Spinal cord (tissue), 10 donors: ENCODE measurements at places on chromosomes 6 and 20.

DNA sequence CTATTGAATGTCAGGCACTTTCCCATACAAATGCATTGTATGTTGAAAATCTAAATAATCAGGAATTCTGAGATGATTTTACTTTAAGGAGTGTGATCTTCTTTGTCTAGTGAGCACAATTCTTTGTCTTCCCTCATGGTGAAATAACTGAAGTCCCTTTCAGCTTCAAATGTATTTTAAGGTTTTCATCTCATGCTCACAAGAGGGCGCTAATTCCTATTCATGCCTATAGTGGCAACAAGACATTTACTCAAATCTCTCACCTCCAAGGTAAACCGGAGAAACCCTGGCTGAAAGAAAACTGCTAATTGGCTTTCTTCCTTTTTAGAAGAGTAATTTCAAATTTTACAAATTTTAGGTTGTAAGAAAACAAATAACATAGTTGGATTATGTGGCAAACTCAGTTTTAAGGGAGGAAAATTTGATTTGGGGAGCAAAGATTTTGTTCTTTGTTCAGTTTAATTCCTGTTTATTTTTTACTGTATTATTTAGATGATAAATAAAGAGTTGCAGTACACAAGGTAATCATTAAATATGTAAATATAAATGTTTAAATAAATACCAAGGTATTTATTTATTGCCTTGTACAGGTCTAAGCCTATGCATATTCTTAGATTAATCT is 69.1 kb downstream of the SLC35F1 start:
- DNase-seq = peak; percentile 53

GRCh38 chr6:51854876-51855275 is 232.5 kb downstream of the PKHD1 start:
- no peak for DNase-seq

DNA sequence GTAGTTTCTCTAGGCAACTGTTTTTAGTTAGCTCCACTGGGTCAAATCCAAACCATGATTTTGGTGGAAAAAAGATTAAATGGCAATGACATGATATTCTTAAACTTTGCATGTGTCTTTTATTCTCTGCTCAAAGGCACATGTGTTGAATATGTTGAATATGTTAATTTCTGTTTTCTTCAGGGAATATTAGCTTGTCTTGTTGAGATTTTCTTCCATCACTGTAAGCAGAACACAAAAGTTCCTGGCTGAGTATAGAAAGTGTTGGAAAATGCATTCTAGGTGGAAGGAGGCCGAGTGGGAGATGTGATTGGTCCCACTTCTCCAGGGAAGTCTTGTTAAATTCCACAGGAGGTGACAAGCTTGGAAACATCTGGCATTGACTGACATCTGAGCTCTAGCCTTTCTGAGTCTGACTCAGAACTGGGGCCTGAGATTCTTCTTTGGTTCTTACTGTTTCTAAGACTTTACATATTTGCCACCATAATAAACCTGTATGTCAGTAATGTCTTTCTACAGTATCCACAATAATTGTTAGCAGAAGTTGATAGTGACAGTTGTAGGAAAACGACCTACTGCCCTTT is 81.1 kb downstream of the LAMA4 start:
- no peak for DNase-seq

DNA sequence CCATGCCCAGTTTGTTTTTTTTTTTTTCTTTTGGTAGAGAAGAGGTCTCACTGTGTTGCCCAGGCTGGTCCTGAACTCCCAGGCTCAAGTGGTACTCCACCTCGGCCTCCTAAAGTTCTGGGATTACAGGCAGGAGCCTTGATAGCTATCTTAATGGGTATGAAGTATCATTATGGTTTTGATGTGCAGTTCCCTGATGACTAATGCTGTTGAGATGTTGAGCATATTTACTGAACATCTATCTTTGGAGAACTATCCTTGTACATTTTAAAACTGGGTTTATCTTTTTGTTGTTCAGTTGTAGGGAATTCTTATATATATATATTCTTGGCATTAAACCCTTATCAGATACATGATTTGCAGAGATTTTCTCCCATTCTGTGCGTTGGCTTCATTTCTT is 21.4 kb upstream of the MYL9 start:
- no peak for DNase-seq

DNA sequence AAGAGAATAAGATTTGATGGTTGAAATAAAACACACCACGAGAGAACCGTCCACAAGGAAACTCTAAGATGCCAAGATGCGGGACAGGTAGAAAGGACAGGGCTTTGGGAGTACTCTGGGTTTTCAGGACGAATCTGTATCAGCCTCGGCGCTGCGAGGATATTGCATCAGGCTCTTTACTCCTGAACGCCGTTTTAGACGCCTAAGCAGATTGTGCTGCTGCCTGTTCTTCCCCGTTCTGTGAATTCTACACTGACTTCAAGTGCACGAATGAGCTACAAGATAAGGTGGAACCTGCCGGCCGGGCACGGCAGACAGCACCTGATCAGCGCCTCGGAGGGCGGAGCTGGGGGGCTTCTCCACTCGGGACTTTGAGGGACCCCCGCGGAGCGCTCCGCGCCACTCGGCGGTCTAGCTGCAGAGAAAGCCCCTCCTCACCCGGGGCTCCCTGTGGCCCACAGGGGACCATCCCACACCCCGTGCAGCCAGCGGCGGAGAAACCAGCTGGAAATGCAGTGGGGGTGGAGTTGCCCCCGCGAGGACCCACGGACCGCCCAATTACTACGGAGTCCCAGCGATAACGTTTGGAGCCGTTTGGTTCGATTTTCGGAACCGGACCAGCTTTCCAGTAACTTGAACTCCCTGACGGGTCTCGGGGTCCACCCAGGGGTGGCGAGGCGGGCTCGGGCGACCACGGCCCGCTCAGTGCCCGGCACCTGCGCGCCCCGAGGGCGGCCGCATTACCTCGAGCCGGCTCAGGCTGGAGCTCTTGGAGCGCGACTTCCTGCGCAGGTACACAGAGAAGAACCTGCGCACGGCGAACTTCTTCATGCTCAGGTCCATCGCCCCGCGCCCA is 646 bp downstream of the RPS6KA2 start:
- peak; percentile 60 for DNase-seq

- no peak for DNase-seq
These were observed 7.0 kb upstream of the UBE2J1 start for GRCh38 chr6:89359561-89359960.

DNA sequence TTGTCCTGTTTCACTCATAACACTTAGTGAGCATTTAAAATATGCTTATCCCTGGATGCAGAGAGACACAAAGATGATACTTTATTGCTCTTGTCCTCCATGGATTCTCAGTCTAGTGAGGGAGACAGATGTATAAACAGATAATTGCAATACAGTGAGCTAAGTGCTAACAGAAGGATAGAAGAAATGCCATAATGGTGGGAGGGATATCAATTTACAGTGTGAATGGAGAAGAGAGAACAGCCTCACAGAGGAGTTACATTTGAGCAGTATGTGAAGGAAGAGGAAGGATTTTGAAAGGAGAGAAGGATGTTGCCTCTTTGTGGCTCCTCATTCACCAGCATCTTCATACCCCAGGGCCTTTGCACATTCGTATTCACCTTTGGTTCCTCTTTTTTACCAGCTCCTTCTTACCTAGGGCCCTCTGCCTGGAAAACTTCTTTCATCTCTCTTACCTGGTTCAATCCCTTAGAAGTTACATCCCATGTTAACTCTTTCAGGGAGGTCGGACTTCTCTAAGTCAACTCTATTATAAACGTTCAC is 341.7 kb downstream of the PRL start:
- DNase-seq = no peak

- DNase-seq = no peak
These were observed 33.1 kb upstream of the CDYL start for GRCh38 chr6:4743062-4743461.

DNA sequence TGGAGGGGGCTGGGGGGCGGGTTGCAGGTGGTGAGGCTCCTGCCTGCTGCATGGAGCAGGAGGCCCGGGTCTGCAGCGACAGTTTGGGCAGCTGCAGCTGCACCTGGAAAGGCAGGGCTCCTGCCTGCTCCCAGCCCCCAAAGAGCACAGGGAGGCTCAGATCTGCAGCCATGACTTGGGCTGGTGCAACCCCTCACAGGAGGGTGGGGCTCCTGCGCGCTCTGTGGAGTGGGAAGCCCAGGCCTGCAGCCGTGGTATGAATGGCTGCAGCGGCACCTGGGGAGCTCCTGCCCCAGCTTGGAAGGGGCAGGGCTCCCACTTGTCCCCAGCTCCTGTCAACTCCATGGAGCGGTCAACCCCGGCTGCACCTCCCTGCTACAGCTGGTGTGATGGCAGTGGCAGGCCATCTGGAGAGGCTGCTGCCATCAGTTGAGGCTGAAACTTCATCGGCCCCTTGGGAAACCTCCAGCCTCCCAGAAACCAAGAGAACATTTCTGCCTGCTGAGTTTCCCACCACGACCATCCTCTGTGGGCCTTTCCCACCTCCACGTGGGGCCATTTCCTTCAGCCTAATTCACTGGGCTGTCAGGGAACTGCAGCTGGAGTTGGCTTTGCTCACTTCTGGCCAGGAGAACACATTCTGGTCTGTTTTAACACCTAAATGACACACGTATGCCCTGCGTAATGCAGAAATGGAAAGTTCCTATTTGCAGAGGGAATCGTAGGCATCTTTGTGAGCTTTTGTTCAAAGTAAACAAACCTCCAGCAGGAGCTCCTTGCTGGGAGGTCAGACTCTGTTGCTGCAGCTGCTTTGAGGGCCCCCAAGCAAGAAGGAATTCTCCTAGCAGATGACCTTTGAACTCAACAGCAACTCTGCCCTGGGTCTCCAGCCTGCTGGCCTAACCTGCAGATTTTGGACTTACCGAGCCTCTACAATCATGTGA is 429.0 kb downstream of the PREX1 start:
- DNase-seq = no peak

DNA sequence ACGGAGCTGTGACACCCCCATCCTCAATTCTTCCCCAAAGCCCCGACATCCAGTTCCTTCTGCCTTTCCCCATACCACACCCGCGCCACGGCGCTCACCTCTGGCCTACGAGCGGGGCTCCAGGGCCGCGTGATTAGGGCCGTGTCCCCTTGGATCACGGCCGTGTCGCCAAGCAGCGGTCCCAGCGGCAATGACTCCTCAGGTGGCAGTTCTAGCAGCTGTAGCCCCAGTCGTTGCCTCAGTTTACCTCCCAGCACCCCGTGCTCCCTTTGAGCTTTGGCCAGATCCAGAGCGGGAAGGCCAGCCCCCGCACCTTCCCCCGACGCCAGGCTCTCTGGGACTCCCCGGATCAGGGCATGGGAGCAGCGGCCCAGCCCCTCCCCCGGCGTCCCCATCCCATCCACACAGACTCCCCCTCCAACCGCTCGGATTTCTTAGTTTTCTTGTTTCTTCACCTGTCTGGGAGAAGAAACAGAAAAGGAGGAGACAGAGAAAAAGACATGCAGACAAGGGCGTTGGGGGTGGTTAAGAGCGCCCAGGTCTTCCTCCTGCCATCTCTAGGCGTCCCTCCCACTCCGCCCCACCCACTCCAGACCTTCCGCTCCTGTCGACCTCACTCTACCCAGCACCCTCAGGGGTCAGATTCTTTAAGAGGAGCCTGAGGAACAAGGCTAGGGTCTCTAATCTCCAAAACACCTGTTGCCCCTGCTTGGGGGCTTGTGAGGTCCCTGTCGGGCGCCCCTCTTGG is at the start of gene DDAH2:
Gene DDAH2 (minus strand): TSS at position 533 of the 748 bp plus-strand sequence. CDS start 138 bp downstream, at position 395.
- no peak for DNase-seq

DNA sequence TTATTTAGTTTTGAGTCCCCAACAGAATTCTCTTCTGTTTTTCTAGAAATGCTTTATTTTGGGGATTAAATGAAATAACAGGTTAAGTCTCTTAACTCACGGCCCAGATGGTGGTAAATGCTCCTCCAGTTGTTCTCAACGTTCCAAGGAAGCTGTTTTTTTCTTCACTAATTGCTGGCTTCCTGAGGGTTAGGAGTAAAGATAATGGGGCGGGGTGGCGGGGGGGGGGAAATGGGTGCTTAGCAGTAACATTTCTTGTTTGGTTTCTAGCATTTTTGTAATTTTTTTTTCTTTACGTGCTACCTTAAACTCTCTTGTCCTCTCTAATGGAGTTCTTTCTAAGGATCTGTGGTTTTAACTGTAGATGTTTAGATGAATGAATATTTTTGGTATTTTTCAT is 2.2 kb downstream of the SRSF3 start:
- DNase-seq = no peak

GRCh38 chr20:48747840-48748414 is 79.9 kb downstream of the PREX1 start:
- no peak for DNase-seq

DNA sequence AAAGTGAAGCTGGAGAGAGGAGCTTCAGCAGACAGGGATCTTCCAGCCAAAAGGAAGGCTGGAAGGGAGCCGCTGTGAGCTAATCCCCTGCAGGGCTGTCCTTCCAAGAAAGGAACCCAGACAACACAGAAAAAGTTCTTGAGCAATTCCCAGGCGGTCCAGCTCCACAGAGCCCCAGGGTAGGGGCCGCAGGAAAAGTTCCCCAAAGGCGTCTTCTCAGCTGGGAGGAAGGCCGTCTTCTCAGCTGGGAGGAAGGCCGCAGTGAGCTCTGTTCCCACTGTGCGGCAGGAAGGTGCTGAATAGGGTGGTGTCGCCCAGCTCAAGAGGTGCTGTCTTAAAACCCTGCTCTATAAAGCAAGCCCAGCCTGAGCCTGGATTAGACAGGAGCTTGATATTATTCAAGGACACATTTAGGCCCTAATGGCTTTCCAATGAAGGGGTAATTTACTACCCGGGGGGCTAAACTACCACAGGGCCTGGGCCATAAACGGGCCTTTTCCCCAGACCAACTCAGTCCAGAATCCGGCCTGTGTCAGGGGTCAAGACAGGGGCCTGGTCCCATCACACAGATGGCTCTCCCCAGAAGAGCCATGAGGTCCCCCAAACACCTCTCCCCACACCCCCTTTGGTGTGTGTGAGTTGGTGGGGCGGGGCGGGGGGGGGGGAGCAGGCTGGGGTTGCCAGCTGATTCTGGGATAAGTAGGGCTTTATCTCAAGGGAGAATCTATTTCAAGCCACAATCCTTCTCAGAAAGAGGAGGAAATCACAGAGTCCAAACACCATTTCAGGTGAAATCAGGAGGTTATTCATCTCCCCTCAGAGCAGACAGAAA is 103.6 kb downstream of the NOL4L start:
- DNase-seq = no peak

DNA sequence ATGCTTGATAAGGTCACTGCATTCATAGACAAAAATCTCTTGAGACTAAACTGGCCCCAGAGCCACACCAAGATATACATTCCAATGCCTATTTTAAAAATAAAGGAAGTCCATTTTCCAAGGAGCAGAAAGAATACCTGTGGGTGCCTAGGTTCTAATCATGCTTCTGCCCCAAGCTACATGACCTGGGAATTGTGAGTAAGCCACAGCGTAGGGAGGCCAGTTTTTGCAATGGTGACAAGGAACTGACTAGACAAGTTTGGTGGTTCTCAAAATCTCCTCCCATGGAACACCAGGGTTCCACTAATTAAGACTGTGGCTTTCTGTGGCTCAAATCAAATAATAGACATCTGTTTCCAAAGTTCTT is 83.3 kb downstream of the GMDS start:
- no peak for DNase-seq

GRCh38 chr6:15672291-15672690 is 9.5 kb upstream of the DTNBP1 start:
- no peak for DNase-seq

DNA sequence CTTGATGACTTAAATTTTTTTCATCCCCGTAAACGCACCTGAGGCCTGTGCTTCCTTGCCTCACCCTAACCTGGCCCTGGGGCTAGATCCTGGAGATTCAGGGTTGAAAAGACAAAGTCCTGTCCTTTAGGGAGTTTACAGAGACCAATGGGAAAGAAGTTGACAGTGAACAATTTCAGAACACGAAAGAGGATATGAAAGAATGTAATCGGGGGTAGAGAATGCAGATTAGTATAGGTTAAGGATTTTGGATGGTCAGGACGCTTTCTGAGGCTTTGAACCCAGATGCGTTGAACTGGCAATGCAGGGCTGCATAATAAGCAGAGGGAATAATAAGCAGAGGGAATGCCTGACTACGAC is 1.7 kb upstream of the FBXO5 start:
- no peak for DNase-seq

GRCh38 chr20:59745201-59745600 is 140.9 kb downstream of the PHACTR3 start:
- no peak for DNase-seq
